ENCODE measurements at places on chromosomes 3 and 15.

DNA sequence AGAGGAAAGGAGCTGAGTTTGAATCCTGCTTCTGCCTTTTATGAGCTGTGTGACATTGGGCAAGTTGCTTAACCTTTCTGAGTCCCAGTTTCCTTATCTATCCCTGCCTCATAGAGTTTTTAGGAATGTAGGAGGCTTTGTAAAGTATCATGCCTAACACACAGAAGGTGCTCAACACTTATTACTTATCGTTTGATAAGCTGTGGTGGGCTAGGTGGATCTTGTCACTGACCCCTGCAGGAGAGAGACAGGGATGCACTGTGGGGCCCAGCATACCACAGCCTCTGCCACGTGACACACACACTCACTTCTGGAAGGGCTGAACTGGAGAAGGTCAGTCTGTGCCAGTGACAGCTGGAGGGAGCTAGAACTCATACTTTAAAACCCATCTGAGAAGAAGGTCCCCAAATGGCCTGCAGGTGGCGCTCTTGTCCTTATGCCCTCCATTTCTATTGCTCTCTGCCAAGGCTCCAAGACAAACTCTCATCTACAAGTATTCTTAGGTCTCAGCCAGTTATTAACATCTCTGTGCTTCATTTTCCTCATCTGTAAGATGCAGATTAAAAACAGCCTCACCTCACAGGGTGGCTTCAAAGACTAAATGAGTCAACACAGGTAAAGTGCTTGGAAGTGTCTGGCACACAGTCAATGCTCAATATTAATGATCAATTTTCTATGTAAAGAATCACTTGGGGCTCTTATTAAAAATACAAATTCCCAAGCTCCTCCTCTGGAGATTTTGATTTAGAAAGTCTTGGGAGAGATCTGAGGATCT lies 57.5 kb upstream of the HACD2 start:
- DNase-seq = peak; percentile 33

DNA sequence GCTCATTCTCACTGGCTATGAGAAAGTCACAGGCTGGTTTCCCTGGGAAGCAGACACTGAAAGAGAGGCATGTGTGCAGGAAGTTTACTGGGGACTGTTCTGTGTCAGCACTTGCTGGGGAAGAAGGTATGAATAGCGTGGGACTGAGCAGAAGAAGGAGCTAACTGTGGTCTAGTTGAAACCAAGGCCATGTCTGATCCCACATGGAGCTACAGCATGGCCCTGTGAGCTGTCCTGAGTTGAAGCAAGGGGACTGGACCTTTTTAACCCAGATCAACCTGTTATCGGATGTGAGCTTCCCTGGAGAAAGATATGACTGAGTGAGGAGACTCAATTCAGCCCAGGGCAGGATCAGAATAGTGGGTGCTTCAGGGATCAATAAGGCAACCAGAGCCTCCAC lies 53.7 kb downstream of the DCLK3 start:
- DNase-seq = no peak

- DNase-seq = peak; percentile 96
Observed at GRCh38 chr3:179526989-179527391, 35.7 kb upstream of the ACTL6A start.

DNA sequence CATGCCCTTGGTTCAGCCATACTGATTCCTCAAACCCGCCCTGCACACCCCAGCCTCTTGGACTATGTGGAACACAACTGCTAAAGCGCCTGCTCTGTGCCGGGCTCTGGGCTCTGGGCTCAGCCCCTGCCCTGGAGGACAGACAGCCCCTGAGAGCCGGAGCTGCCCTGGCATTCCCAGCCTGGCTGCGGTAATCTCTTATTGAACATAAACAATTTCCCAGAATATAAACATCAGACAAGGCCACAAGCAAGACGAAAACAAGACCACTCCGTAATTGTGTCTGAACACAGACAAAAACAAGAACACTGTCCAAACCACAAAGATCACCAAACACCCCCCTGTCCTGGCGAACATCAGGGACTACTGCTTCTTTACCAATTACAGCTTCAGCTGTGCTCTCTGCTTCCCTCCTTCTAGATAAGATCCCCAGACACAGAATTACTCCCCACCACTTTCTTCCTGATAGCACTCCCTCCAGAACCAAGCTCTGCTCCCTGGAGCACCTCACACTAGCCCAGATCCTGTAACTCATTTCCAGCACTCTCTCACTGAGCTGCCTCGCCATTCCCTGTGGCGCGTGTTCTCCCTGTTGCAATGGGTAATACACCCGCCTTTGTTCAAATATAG lies 57.1 kb upstream of the TLE3 start:
- no peak for DNase-seq

DNA sequence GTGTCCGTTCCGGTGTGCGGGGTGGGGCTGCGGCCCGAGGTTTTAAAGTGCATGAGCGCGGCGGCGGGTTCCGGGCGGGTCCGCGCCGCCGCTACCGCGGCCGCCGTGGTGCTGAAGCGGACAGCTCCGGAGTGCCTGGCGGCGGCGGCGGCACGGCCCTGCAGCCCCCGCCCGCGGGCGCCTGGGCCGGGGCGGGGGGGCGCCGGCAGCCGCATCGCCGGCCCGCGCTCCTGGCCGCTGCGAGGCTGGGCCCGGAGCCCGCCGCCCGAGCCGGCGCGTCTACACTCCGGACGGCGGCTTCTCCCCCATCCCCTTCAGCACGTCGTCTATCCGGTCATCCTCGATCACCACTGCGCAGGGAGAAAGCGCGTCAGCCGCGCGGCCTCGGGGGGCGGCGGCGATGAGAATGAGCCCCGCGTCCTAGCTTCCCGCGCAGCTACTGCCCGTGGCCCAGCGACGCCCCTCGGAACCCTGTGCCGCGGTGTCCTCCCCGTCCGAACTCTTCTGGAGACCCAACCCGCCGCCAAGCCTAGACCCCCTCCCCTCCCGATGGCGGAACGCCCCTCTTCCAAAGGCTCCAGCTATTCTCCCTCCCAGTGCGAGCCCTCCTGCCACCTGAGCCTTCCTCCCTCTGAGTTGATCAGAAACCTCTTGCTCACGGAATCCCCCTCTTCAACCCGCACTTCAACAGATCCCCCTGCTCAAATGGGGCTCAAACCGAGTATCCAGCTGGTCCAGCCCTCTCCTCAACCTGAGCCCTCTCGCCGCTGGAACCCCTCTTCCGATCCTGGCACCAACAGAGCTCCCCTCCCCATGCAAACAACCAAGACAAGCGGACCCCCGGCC lies 1.3 kb downstream of the CAMK2N2 start:
- DNase-seq = no peak

DNA sequence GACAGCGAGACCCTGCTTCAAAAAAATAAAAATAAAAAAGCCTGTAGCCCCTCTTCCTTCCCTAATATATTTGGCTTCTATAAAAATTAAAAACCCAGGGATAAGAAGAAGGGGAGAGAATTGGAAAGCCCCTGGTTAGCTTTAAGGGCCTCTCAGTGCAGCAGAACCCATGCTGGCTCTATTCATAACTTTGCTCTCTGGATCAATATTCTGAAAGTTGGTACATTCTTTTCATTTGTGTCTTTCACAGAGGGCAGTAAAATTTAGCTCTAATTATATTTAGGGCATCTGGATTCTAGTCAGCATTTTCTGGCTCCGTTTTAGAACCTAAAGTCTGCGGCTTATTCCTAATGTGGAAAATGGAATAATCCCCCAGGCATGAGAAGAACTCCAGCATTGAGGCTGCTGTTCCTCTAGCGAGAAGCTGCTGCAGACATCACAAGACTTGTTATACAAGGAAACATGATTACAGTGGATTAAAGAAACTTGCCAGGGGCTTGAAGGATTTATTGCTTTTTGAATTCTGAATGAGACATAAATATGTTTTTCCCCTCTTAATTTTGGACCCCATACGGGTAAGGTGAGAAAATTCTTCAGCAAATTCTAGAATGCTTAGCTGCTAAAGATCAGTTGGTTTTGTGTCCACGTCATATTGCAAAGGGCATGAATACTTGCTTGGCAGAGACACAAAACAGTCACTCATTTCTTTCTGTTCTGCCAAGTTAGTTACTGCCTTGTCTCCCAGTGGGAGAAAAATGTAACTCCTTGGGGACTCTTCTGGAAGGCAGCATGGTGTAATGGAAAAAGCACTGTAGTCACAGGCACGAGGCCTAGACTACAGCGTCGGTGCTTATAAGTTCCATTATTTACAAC lies 177.7 kb downstream of the VGLL4 start:
- peak; percentile 97 for DNase-seq

GRCh38 chr15:39435244-39435643 lies 145.6 kb upstream of the THBS1 start:
- no peak for DNase-seq

DNA sequence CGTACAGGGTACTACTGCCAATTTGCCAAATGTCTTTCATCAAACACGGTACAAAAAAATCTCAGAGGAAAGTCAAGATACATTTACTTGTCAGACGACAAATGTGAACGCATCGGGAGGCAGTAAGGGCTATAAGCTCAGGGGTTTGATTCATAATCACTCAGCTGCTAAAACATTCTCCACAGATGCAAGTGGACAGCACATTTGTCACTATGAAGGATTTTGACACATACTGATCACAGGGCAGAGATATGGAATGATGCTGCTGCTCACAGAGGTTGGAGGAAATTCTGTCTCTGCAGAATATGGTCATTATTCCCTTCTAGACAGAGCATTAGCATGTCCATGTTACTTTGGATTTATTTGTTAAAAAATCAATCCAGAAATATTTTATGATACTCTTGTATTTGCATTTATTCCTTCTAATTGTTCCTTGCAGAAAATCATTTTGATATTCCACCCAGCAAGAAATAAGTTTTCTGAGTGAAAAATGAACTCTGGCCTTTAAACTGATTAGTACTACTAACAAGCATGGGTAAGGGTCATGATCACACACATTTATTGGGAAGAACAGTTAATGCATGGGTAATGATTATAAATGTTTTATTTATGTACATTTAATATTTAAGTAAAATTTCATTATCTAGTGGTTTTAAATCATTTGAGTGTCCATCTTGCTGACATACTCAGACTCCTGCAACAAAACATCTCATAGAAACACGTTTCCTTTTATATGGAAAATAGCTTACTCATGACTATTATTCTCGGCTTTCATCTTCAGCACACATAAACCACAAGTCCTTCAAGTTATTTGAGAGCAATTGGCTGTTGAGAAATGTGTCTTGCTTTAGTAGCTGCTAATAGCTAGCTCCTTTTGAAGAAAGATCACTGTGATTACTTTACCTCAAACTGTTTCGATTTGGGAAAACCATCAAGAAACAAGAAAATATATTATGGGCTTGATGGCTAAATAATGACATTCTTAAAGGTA lies 559.3 kb downstream of the MECOM start:
- DNase-seq = no peak

Measured in skin of body (tissue), 3 donors.